Thymus (tissue), 14 donors: ENCODE measurements at places on chromosomes 1 and 21. TPM values are rescaled to one million over a fixed set of nuclear protein-coding genes. Genes with fewer than 3 reads are reported as not detected.

The RNPC3 gene
- total RNA-seq, result 11.2 TPM

The LRRC8C gene
- 6.6 TPM for total RNA-seq

The NID1 gene
- 4.6 TPM for total RNA-seq

The CFHR2 gene
- total RNA-seq, result 0.09 TPM

The FAM72C gene
- total RNA-seq, result 3.8 TPM
